Gastrocnemius medialis (tissue), 4 donors: ENCODE measurements at places on chromosomes 2 and 18. TPM values are rescaled to one million over a fixed set of nuclear protein-coding genes. Genes with fewer than 3 reads are reported as not detected.

CEP76 gene
- 9.1 TPM for total RNA-seq

LHCGR gene
- not detected for total RNA-seq

FAM237A gene
- total RNA-seq, result not detected

FEV gene
- total RNA-seq, result not detected

SLC4A3 gene
- 0.29 TPM for total RNA-seq

RGPD3 gene
- 0.23 TPM for total RNA-seq

DNA sequence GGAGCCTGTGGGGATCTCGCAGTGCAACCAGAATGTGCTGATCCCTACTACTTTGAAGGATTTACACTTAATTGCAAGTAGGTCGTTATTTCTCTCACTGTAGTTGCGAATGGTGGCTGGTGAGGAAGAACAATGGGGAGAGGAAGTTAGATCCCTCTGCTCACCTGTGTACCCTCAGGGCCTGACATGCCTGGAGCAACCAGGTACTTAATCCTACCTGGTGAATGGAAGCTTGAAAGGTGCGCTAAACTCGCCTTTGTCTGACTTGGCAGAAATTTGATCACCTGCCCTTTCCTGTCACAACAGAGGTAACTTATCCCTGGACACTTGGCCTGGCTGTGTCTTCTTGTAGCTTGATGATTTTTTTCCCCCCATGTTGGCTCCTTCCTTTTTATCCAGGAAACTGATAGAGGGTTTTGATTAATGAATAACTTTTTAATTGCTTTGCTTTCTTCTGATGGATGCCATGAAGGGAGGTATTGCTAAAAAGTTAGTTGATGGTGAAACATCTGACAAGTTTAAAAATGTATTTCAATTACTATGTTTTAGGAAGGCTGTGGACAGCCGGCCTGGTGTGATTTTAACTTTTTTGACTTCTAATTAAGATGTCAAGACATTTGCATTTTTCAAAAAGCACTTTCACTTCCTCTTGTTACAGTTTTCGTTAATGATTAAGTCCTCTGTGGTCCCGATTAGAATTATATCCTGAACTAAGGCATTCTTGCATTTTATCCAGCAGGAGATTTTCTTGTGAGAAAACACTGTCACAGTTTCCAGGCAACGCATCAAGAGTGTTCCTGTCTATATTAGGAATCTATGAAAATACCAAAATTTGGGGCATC lies 9.2 kb downstream of the SGPP2 start:
- H3K4me1 ChIP-seq, result no peaks in the 10 kb centered on the region
- no peaks in the 10 kb centered on the region for H3K36me3 ChIP-seq
- no peaks in the 10 kb centered on the region for H3K27me3 ChIP-seq
- no peak overlapping the region for H3K4me3 ChIP-seq
- DNase-seq, result no peak
- H3K27ac ChIP-seq, result no peak overlapping the region

DNA sequence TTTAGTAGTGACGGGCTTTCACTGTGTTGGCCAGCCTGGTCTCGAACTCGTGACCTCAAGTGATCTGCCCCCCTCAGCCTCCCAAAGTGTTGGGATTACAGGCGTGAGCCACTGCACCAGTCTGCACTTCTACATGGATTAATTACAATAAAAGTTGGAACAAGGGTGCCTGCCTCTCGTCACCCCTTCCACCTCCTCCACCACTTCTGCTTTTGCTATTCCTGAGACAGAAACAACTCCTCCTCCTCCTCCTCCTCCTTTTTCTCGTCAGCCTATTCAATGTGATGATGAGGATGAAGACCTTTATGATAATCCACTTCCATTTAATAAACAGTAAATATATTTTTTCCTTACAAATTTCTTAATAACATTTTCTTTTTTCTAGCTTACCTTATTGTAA lies 35.2 kb downstream of the SRBD1 start:
- H3K4me1 ChIP-seq, result no peaks in the 10 kb centered on the region
- H3K27me3 ChIP-seq, result no peaks in the 10 kb centered on the region
- no peak overlapping the region for H3K27ac ChIP-seq
- no peak for DNase-seq
- H3K4me3 ChIP-seq, result no peak overlapping the region

DNA sequence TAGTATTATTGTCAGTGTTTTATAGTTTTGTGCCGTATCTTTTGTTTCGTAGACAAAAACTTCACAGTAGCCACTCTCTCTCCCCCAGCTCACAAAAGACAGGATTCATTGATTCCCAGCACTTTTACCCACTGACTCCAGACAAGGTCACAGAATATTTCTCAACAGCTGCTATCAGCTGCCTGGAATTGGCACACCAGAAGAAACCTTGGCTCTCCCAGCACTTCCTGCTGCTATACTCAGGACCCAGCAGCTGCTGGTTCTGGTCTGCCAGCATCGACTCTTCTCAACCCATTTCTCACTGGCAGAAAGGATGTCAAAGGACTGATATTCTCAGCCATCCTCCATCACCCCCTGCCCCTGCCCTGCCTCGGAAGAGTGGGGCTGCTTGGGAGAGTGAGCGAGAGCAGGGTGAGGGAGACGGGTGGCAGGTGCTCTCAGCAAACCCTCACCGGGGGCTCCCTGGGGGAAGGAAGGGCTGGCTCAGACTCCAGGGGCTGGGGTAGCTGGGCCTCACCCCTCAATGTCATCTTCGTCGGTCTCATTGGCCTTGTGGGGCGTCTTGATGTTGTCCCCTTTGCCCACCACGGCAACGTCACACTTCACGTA lies 6.1 kb upstream of the OTOF start:
- DNase-seq, result peak; percentile 51
- no peaks in the 10 kb centered on the region for H3K36me3 ChIP-seq
- H3K27me3 ChIP-seq, result no peaks in the 10 kb centered on the region

DNA sequence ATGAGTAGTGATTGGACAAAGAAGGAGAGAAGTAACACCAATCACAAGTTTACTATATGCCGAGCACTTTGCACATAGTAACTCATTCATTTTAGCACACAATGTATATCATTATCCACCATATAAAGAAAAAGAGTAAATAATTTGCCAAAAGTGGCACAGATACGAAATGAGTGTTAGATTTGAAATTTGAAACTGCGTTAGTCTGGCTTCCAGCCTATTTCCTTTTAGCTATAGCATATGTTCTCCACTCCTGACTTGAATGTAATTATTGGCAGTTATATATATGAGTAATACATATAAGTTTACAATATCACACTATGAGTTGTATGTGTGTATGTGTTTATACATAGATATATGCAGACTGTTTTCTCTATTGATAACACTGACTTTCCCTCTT lies 98.6 kb downstream of the NOL4 start:
- no peak overlapping the region for H3K27ac ChIP-seq
- no peaks in the 10 kb centered on the region for H3K27me3 ChIP-seq
- H3K4me1 ChIP-seq, result no peaks in the 10 kb centered on the region
- no peak overlapping the region for H3K4me3 ChIP-seq
- no peak for DNase-seq

GRCh38 chr2:232377841-232378734 lies 463 bp upstream of the ALPP start:
- H3K27me3 ChIP-seq, result peaks cover 10% of the 10 kb centered on the region
- no peak overlapping the region for H3K27ac ChIP-seq
- DNase-seq, result no peak
- H3K4me1 ChIP-seq, result no peaks in the 10 kb centered on the region
- H3K4me3 ChIP-seq, result no peak overlapping the region
